ENCODE measurements at places on chromosomes 13 and 19. TPM values are rescaled to one million over a fixed set of nuclear protein-coding genes. Genes with fewer than 3 reads are reported as not detected.

- H3K27ac ChIP-seq: no peak overlapping the region
- no peaks in the 10 kb centered on the region for H3K27me3 ChIP-seq
- no peaks in the 10 kb centered on the region for H3K36me3 ChIP-seq
- H3K4me1 ChIP-seq: no peaks in the 10 kb centered on the region
Observed at GRCh38 chr13:47687577-47687976, 313.5 kb downstream of the SUCLA2 start.

- no peaks in the 10 kb centered on the region for H3K36me3 ChIP-seq
- H3K27me3 ChIP-seq: no peaks in the 10 kb centered on the region
- DNase-seq: no peak
- H3K4me3 ChIP-seq: no peak overlapping the region
Observed at GRCh38 chr13:22103046-22104027, 432.5 kb downstream of the FGF9 start.

FUT2 gene
- not detected for total RNA-seq

DNA sequence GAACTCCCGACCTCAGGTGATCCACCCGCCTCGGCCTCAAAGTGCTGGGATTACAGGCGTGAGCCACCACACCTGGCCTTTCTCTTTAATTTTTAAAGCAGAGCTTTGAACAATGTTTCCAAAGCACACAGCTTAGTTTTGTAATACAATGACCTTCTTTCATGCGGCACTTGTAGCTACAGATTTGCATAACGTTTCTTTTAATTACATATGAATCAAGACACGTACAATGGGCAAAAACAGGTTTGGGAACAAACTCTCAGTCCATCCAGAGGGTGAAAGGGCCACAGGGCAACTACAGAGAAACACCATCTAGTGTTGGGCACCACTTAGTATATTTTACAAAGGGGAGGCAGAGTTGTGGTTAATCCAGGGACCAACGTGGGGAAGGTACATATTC is 19.0 kb upstream of the S1PR4 start:
- no peaks in the 10 kb centered on the region for H3K27me3 ChIP-seq
- H3K4me3 ChIP-seq: no peak overlapping the region
- no peak for DNase-seq
- H3K27ac ChIP-seq: no peak overlapping the region

- no peaks in the 10 kb centered on the region for H3K36me3 ChIP-seq
- no peaks in the 10 kb centered on the region for H3K27me3 ChIP-seq
- no peaks in the 10 kb centered on the region for H3K4me1 ChIP-seq
- H3K4me3 ChIP-seq: no peak overlapping the region
Observed at GRCh38 chr13:42170029-42170428, 101.9 kb upstream of the AKAP11 start.

- H3K27me3 ChIP-seq: no peaks in the 10 kb centered on the region
- DNase-seq: no peak
- no peak overlapping the region for H3K27ac ChIP-seq
- no peak overlapping the region for H3K4me3 ChIP-seq
- no peaks in the 10 kb centered on the region for H3K4me1 ChIP-seq
Observed at GRCh38 chr13:34897220-34897619, 44.9 kb upstream of the NBEA start.

- H3K27me3 ChIP-seq: no peaks in the 10 kb centered on the region
- H3K36me3 ChIP-seq: peaks cover 7% of the 10 kb centered on the region
- DNase-seq: no peak
- H3K4me1 ChIP-seq: peaks cover 51% of the 10 kb centered on the region
- peak overlapping the region; percentile 98 for H3K4me3 ChIP-seq
Observed at GRCh38 chr19:40799558-40800338, 757 bp downstream of the EGLN2 start.

DNA sequence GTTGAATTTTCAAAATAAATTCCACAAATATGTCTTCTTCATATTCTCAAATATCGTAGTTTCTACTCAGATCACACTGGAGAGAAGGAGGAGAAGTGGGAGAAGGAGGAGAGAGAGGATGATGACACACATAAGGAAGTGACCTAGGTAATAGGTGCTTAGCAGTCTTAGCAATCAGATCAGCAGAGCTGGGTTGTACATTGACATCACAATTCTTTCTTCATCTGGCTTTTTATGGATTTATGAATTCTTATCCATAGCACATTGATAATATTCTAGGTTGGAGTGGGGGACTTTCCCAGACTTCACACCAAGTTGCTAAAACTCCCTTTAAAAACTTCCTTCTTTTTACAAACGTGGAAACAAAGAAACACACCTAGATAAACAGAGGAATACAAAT is 86.9 kb downstream of the FGF9 start:
- no peak overlapping the region for H3K27ac ChIP-seq
- no peak overlapping the region for H3K4me3 ChIP-seq
- no peaks in the 10 kb centered on the region for H3K27me3 ChIP-seq
- H3K4me1 ChIP-seq: no peaks in the 10 kb centered on the region

GRCh38 chr13:91722267-91722884 is 324.0 kb downstream of the GPC5 start:
- no peaks in the 10 kb centered on the region for H3K36me3 ChIP-seq
- H3K4me3 ChIP-seq: no peak overlapping the region
- H3K27ac ChIP-seq: no peak overlapping the region
- H3K27me3 ChIP-seq: peaks cover 3% of the 10 kb centered on the region

DNA sequence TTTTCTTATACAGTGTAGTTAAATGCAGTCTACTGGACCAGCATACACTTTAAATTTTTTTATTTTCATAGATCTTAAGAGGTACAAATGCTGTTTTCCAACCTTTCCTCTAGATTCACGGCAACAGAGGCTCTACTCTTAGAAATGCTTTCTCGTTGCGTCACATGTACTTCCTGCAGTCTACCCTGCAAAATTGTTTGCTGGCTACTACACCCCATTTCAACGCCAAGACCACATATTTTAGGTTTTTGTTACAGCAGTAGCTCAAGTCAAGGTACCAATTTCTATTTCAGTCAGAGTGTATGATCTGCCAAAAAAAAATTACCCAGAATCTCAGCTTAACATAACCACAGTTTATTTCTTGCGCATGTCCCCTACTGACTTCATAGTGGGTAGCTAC is 94.1 kb downstream of the TNFSF13B start:
- H3K27me3 ChIP-seq: no peaks in the 10 kb centered on the region
- H3K4me3 ChIP-seq: no peak overlapping the region
- H3K36me3 ChIP-seq: no peaks in the 10 kb centered on the region
- H3K27ac ChIP-seq: no peak overlapping the region
- DNase-seq: no peak
- no peaks in the 10 kb centered on the region for H3K4me1 ChIP-seq

GRCh38 chr13:112896736-112897602 is 72.0 kb upstream of the MCF2L start:
- no peaks in the 10 kb centered on the region for H3K4me1 ChIP-seq
- H3K4me3 ChIP-seq: no peak overlapping the region
- no peak overlapping the region for H3K27ac ChIP-seq
- no peaks in the 10 kb centered on the region for H3K36me3 ChIP-seq

DNA sequence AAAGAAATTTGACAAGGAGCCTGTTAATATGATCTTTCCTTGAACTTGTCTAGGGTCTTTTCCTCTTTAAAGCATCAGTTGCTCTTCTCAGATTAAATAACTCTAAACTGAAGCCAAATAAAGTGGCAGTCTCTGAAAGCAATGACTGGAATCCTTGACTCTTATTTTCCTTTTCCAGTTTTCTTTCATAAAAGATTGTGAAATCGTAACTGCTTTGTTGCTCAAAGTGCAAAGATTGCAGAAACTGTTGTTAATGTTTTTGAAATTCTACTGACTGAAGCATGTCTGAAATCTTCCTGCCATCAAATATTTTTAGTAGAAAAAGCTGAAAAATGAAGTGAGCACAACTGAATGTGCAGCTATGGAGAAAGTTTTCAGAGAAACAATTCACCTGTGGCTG is 1.9 kb downstream of the NHLRC3 start:
- H3K36me3 ChIP-seq: no peaks in the 10 kb centered on the region
- no peak overlapping the region for H3K27ac ChIP-seq
- DNase-seq: no peak
- H3K4me1 ChIP-seq: peaks cover 18% of the 10 kb centered on the region

- H3K27me3 ChIP-seq: peaks cover 12% of the 10 kb centered on the region
- no peaks in the 10 kb centered on the region for H3K36me3 ChIP-seq
- H3K4me1 ChIP-seq: no peaks in the 10 kb centered on the region
- no peak overlapping the region for H3K4me3 ChIP-seq
- DNase-seq: no peak
Observed at GRCh38 chr19:49440439-49441209, 703 bp downstream of the SLC17A7 start.

DNA sequence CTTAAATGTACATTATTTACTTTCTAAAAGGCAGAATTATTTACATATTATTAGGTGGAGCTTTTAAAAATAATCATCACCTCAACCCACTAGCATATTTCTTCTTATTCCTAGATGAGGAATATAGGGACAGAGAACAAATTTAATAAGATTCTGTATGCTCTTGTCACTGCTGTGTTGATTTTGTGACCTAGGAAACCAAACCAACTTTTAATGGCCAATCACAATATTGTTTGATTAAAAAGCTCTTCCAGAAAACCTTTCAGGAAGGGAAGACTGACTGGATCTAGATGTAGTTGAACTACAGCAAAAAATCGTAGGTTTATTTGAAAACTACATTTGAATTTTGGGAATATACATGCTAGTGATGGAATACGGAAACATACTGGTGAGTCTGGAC is 91.8 kb upstream of the RAP2A start:
- DNase-seq: no peak
- no peaks in the 10 kb centered on the region for H3K4me1 ChIP-seq
- H3K27ac ChIP-seq: no peak overlapping the region

DNA sequence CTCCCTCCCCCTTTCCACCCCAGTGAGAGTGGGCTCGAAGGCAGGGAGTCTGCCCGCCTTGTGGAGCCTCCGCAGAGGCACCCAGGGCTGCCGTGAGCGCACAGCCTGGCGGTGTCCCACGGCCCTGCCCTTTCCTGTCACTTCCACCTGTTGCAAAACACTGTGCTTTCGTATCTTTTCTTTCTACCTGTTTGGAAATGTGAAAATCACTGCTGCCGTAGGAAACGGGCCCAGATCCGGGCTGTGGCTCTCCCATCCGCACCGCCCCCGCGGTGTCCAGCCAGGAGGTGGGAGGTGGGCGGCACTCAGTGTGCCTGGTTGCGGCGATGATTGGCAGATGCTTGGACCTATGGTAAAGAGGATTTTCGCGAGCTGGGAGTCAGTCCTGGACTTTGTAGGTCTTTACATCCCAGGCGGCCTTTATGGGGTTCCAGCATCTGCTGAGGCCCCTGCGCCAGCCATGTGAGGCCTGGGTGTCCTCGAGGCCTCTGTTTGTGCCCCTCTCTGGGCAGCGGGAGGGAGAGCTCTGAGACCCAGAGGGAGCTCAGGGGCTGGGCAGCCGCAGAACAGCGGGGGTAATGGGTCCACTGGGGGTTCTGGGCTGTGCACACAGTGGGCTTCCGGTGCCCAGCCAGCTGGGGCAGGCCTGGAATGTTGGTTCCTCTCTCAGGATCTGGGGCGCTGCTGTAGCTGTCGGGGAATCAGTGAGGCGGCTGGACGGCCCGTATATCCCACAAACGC is 6.1 kb downstream of the STK11 start:
- H3K27me3 ChIP-seq: no peaks in the 10 kb centered on the region
- DNase-seq: no peak
- H3K4me3 ChIP-seq: no peak overlapping the region
- peaks cover 15% of the 10 kb centered on the region for H3K36me3 ChIP-seq

ZNF416 gene
- total RNA-seq: 5.3 TPM

PRKACA gene
- total RNA-seq: 68.5 TPM

C3 gene
- total RNA-seq: 5.9 TPM

SNAPC2 gene
- 17.6 TPM for total RNA-seq

DNA sequence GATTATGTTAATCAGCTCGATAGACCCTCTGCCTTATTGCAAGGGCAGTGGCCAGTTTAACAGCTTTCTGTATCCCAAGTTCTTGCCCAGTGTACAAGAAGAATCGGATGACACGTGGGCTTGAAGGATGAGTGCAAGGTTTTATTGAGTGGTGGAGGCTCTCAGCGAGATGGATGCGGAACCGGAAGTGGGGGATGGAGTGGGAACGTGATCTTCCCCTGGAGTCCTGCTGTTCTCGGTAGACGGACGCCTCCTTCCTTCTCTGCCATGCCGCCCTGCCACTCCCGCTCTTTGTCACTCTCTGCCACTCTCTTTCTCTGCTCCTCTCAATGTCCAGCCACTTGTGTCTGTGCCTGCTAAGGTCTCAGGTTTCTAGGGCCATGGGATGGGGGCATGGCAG is 21.0 kb downstream of the RFXAP start:
- H3K4me3 ChIP-seq: no peak overlapping the region
- no peak for DNase-seq
- H3K27me3 ChIP-seq: no peaks in the 10 kb centered on the region
- no peaks in the 10 kb centered on the region for H3K36me3 ChIP-seq
- H3K27ac ChIP-seq: no peak overlapping the region

FFAR1 gene
- total RNA-seq: 0.43 TPM

DNA sequence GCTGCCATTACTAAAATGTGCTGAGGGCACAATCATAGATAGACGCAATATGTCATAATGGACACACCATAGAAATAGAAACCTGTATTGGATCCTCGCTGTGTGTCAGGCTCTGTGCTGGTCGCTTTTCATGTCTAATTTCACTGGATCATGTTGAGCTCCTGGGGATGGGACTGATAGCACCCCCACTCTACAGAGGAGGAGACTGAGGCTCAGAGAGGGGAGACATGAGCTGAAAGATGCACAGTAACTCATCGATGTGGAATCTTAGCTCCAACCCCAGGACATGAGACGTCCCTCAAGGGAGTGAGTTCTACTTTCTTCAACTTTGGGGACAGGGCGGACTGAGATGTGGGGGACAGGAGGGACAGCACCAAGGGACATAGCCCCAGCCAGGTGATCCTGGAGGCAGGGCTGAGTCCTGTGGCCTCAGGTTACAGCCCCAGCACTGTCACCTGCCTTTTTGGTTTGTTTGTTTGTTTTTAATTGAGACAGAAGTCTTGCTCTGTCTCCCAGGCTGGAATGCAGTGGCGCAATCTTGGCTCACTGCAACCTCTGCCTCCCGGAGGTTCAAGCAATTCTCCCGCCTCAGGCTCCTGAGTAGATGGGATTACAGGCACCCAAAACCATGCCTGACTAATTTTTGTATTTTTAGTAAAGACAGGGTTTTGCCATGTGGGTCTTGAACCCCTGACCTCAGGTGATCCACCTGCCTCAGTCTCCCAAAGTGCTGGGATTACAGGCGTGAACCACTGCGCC is 6.6 kb upstream of the GIPC1 start:
- no peak for DNase-seq
- H3K27me3 ChIP-seq: no peaks in the 10 kb centered on the region
- no peaks in the 10 kb centered on the region for H3K36me3 ChIP-seq
- H3K4me3 ChIP-seq: no peak overlapping the region
- peaks cover 4% of the 10 kb centered on the region for H3K4me1 ChIP-seq
- no peak overlapping the region for H3K27ac ChIP-seq

GRIN2D gene
- total RNA-seq: 0.32 TPM

DNA sequence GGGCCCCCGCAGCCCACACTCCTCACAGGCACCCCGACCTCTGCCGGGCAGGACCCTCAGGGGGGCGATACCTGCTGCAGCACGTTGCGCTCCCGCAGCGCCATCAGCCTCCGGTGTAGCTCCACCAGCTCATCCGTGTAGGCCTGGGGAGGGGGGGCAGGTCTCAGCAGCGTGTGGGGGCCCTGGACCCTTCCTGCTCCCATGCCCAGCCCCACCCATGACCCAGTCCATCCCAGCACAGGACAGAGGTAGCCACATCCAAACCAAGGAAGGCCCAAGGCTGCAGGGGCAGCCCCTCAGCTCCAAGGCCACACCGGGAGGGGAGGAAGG is 66.5 kb downstream of the MLLT1 start:
- no peaks in the 10 kb centered on the region for H3K27me3 ChIP-seq
- peaks cover 2% of the 10 kb centered on the region for H3K36me3 ChIP-seq
- no peak overlapping the region for H3K4me3 ChIP-seq

- DNase-seq: no peak
- H3K27me3 ChIP-seq: no peaks in the 10 kb centered on the region
- H3K4me1 ChIP-seq: peaks cover 7% of the 10 kb centered on the region
- H3K4me3 ChIP-seq: no peak overlapping the region
- H3K27ac ChIP-seq: no peak overlapping the region
Observed at GRCh38 chr19:12912571-12912970, 6.5 kb downstream of the SYCE2 start.

C19orf25 gene
- total RNA-seq: 37.5 TPM
